ENCODE measurements at places on chromosomes 7 and 10.

GRCh38 chr7:28135315-28135714 lies 45.3 kb downstream of the JAZF1 start:
- no peak for DNase-seq

DNA sequence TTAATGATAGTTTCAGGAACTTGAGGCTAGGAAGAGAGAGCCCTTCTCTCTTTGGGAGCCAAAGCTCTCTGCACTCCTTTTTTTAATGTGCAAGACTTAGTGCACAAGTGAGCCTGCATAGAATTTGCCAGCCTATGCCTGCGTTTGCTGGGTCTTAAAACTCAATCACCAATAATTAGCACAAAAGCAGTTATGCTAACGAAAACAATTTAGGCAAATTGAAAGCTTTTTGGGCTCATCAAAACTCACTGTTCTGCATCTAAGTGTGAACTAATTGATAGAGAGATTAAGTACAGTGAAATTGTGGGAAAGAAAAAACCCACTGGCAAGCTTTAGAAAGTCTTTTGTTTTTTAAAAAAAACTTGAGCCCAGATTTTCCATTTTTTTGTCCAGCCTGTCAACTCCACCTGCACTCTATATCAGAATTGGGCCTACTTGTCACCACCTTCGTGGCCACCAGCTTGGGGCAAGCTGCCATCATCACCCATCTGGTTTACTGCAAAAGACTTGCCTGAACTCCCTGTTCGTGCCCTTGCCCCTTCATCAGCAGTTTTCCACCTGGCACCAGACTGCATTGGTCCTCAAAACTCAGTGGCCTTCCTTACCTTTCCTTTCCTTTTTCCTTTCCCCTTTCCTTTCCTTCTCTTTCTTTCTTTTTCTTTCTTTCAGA lies 37.8 kb downstream of the CRHR2 start:
- no peak for DNase-seq

GRCh38 chr7:38630720-38631673 lies at the start of gene AMPH:
TSS of gene AMPH (minus strand) at chr7:38631373. CDS start at chr7:38631351, 22 bp downstream.
- DNase-seq, result no peak

DNA sequence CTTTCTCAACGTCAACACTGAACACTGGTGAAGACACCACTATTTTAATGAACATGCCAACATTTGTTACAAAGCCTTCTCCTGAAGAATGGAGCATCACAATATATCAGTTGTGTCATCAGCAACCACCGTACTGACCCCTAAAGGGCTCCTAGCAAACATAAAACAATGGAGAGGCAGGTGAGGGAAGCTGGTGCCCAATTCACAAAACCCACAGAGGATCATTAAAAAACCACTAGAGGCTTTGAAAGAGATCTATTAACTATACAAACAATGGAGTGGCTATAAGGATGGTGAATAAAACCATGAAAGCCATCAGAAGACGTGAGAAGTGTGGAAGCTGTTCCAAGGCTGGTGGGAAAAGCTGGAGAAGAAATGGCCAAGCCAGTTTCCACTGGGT lies 150.8 kb downstream of the FAM107B start:
- DNase-seq, result no peak

GRCh38 chr7:70681469-70682350 lies 450.2 kb upstream of the GALNT17 start:
- DNase-seq, result no peak

DNA sequence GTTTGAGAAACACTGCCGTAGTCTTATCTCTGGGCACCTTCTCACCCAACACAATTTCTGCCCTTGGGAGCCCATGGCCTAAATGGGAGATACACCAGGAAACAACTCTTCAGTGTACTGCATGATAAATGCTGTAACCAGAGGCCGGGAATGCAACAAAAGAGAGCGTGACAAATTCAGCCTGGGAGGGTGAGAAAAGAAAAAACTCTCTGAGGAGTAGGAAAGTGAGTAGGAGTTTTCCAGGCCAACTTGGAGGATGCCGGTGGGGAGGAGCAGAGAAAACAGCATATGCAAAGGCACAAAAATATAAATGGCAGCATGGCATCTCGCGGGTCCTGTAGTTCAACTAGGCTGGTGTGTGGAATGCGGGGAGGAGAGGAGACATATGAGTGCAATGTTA lies 624.5 kb downstream of the PARD3 start:
- DNase-seq, result no peak

- no peak for DNase-seq
Observed at GRCh38 chr10:130895161-130895560, 416.4 kb downstream of the TCERG1L start.

GRCh38 chr7:102253973-102254370 lies 32.7 kb upstream of the SH2B2 start:
- DNase-seq, result no peak

DNA sequence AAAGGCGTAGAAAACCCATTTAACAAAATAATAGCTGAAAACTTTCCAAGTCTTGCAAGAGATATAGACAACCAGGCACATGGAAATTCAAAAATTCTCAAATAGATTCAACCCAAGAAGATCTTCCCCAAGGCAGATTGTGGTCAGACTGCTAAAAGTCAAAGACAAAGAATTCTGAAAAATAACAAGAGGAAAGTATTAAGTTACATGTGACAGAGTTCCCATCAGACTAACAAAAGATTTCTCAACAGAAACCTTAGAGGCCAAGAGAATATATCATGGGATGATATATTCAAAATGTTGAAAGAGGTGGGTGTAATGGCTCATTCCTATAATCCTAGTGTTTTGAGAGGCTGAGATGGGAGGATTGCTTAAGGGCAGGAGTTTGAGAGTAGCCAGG lies 59.8 kb downstream of the TMEM178B start:
- DNase-seq, result no peak

GRCh38 chr10:92121686-92122492 lies 169.0 kb downstream of the CPEB3 start:
- DNase-seq, result no peak

- DNase-seq, result no peak
Observed at GRCh38 chr10:5843686-5844344, 30.6 kb upstream of the GDI2 start.

- DNase-seq, result no peak
Observed at GRCh38 chr7:81883801-81884393, 114.0 kb upstream of the HGF start.

DNA sequence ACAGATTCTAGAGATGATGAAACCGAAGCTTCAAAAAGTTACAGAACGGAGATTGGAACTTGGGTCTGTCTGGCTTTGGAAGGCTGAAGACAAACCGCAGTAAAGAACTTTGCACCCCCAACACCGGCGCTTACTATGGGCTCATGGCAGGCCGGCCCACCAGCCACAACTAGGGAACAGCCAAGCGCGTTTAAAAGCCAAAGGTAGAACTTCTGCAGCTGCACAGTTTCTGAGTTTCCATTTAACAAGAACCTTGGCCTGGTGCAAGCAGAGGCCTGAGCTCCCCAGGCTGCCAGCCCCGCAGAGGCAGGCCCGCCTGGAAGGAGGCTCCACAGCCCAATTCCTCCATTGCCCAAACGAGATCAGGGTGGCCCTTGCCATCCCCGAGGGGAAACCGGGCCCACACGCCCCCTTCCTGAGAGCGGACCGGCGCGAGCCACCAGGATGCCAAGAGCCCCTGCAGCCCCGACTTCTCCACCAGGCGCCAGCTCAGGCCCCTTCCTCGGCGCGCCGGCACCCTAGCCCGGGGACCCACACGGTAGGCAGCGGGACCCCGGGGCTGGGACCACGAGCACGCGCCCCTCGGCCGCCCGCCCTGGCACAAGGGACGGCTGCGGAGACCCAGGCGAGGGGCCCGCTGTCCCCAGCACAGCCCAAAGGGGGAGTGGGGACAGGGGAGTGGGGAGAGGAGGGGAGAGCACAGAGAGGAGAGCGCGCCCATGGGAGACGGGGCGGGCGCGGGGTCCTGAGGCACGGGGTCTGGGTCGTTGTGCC lies 566 bp downstream of the MAD1L1 start:
- no peak for DNase-seq

GRCh38 chr10:122703483-122704448 lies 4.1 kb upstream of the C10orf120 start:
- peak; percentile 21 for DNase-seq

GRCh38 chr7:106608661-106609060 lies 52.3 kb downstream of the CCDC71L start:
- DNase-seq, result no peak

- DNase-seq, result no peak
Observed at GRCh38 chr10:22702348-22702747, 12.0 kb downstream of the PIP4K2A start.

- no peak for DNase-seq
Observed at GRCh38 chr7:7596176-7596575, 29.5 kb downstream of the MIOS start.

GRCh38 chr7:40230101-40230500 lies 95.3 kb downstream of the SUGCT start:
- DNase-seq, result no peak

- no peak for DNase-seq
Observed at GRCh38 chr10:52437205-52437646, 123.1 kb downstream of the DKK1 start.

GRCh38 chr10:122419016-122419415 lies 35.4 kb upstream of the ARMS2 start:
- DNase-seq, result no peak

- no peak for DNase-seq
Observed at GRCh38 chr10:110326351-110327032, 21.8 kb upstream of the SMNDC1 start.

DNA sequence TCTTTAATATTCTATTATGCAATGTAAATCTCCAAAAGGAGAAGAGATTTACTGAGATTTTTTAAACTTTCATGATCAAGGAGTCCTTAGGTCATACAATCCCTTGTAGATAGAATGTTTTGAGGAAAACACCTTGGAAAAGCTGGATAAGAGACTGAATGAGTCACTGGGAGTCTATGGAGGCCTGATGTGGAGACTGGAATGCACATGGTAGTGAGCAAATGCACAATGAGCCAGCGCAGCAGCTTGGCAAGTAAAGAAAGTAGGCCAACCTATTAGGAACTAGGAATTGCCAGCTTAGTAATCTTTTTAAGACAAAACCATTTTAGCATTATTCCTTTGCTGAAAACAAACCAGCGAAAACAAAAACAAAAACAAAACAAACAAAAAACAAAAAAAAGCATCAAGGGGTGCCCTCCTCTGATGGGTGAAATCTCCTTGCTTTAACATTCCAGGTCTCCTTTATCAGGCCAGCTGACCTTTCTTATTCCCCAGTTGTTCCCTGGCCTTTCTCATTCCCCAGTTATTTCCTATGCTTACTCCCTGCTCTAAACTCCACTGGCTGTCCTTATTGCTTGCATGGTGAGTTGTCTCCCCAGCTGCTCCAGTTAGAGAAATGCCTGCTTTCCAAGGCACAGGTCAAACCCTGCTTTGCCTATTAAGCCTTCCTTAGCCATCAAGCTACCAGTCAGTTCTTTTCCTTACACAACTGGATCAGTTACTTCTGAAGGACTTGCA lies 135.8 kb downstream of the PLCE1 start:
- peak; percentile 65 for DNase-seq
